ENCODE measurements at places on chromosomes 5 and 9. TPM values are rescaled to one million over a fixed set of nuclear protein-coding genes. Genes with fewer than 3 reads are reported as not detected.

Gene CBY3
- not detected for total RNA-seq

Gene NR5A1
- not detected for total RNA-seq

Gene ADRB2
- 3.2 TPM for total RNA-seq

Gene PCA3
- total RNA-seq: not detected

Measured in activated B cell treated with CpG ODN at 0.5 μM for 24 hours (primary cell).